ENCODE measurements at places on chromosomes 11 and 22.

- DNase-seq: peak; percentile 77
Measured at GRCh38 chr22:25153961-25154666, 45.5 kb upstream of the CRYBB3 start.

DNA sequence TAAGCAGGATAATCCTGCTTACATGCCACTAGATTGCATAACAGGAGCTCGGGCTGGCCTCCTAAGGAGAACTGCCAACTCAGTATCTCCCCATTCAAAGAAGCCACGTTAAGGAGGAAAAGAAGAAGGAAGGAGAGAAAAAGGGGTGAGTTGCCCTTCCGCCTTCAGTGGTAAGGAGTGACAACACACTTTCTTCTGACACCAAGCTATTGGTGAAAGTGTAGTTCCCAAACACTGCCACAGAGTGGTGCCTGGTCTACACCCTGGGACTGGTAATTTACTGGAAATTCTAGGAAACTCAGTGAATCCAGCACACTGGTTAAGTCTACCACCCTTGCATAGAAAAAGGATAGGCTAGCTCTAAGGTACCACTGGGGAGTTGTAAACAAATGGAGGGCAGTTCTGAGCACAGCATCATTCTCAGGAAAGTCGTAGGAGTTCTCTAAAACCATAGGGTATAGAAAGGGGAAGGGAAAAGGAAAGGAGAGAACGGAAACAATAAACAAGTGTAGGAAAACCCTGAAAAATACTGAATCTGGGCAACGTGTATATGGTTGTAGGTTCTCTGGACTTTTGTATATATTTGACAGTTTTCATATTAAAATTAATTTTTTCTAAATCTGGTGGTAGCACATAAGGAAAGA is 58.2 kb downstream of the RRAS2 start:
- DNase-seq: peak; percentile 81

DNA sequence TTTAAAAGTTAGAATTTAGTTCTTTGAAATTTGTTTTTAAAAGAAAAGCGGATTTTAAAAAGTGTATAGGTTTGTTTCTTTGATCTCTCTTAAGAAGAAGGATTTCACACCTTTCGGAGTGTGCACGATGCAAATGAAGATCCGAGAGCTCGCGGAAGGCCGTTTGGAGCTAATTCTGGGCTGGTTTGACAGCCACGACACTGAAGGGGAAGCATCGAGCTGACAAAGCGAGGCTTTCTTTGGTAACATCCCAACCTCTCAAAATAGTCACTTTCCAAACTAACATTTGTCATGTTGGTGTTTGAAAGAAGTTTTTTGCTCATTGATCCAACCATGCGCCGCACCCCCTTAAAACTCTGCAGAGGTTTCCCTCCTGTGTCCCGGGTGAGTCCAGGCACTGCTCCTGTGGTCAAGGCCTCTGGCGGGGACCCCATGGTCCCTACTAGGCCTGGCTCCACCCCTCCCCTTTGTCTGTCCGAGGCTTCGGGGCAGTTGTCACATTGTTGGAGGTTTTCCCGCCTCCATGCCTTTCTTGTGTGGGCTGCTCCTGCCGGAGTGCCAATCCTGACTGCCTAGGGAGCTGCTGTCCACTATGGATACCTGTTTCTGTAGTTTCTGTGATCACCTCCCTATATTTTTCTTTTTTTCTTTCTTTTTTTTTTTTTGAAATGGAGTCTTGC is 39.7 kb downstream of the MPPED1 start:
- no peak for DNase-seq

GRCh38 chr22:17968126-17968525 is 56.2 kb downstream of the MICAL3 start:
- no peak for DNase-seq

GRCh38 chr22:32205974-32206773 is 1.3 kb upstream of the RFPL2 start:
- no peak for DNase-seq

- no peak for DNase-seq
Measured at GRCh38 chr11:60931917-60932316, 7.7 kb downstream of the TMEM132A start.

GRCh38 chr11:30478923-30479322 is 107.2 kb downstream of the MPPED2 start:
- DNase-seq: no peak

DNA sequence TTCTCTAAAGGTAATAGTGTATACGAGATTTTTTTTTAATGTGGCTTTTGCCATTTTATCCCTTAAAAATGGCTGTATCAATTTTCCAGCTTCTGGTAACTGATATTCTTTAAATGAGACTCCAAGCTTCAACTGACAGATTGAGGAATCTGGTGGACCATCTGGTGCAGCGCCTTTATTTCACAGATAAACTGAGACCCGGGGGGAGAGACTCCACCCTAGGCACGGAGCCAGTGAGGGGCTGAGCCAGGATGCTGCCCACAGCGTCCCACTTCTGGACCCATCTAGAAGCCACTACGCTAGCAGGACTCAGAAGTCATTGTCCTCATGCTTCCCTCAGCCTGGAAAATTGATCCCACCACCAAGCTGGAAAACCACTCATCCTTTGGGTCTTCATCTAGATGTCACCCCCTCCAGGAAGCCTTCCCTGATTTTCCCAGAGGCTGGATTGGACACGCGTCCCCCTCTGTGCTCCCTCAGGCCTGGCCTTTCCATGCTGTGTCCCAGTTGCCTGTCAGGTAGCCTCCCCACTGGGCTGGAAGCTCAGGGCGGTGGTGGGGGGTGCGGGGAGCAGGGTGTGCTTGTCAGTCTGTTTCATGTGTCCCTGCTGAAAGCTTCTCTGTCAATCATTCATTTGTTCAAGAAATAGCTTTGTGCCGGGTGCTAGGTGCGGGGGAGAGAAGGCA is 12.3 kb upstream of the CD5 start:
- DNase-seq: no peak

GRCh38 chr11:133821776-133822175 is 23.5 kb downstream of the SPATA19 start:
- no peak for DNase-seq

GRCh38 chr22:37409459-37410050 is 17.7 kb downstream of the ELFN2 start:
- DNase-seq: no peak

GRCh38 chr11:70246196-70246595 is 24.3 kb upstream of the PPFIA1 start:
- DNase-seq: no peak

DNA sequence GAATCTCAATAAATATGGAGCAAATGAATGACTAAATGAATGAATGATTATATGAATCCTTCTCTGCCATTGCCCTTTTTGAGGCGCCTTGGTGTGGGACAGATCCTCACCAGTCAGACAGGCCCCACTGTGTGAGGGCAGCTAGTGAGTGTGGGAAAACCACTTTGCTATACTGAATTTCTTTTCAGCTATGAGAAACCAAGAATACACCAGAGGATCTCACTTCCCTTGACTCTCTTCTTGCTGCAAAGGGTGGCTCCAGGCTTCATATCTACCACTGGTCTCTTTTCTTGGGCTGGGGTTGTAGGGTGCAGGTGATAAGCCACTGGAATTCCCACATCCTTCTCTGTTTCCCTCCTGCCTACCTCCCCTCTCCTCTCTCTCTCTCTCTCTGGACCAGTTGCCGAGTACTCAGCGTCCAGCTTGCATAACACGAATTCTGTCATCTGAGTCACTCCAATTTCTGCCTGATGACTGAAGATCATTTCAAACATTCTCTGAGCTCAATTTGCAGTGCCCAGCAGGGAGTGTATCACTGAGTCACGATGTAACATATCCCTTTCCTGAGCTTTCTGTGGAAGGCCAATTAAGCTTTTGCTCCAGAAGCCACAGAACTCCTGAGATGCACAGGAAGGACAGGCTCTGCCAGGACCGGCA is 304.3 kb upstream of the NCAM1 start:
- DNase-seq: no peak

DNA sequence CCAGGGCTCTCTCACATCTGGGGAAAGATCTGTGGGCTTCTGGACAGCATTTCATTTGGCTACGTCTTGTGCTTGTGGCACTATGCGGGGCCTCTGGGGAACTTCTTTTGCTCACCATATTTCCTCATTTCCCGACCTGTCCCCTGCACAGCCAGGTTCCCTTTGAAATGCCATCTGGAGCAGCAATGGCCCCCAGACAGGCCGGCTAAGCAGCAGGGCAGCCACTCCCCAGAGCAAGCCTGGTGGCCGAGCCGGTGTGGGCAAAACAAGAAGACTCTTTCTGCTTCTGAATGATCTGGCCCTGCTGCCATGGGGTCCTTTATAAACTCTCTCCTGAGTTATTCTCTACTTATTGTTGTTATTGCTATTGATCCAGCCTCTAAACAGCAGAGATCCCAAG is 190.7 kb upstream of the NECTIN1 start:
- no peak for DNase-seq

DNA sequence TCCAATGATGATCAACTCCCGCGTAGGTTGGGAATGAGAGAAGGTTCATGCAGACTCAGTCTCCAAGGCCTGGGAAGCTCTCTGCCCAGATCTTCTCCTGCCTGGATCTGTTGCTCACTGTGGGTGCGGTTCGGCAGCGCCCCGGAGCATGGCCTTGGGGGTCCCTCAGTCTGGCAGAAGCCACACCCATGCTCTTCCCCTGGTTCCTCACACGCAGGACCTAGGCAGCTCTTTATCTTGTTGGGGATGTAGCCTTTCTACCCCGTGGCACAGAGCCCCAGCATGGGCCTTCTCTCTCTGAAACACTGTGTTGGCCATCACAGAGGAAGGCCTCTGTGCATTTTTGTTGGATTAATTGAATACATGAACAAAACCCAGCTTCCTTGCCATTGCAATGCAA is 1461.6 kb downstream of the BRD1 start:
- DNase-seq: no peak

GRCh38 chr11:89355646-89356045 is 135.5 kb downstream of the NOX4 start:
- DNase-seq: no peak

DNA sequence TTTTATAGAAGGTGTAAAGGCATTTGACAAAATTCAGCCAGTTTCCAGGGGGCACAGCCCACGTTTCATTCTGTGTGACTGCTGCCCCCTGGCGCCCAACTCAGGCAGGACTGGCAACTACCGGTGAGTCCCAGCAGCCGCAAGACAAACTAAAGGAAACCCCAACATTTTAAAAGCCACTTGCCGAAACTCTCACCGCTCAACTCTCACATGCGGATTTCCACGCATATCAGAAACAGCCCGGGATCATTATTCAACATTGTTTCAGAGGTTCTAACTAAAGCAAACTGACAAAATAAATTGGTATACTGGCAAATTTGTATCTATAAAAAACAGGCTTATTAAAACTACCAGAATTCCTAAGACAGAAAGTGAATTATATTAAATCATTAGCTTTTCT is 48.2 kb downstream of the MORC2 start:
- peak; percentile 83 for DNase-seq

- no peak for DNase-seq
Measured at GRCh38 chr11:31973172-31973571, 117.7 kb upstream of the RCN1 start.

DNA sequence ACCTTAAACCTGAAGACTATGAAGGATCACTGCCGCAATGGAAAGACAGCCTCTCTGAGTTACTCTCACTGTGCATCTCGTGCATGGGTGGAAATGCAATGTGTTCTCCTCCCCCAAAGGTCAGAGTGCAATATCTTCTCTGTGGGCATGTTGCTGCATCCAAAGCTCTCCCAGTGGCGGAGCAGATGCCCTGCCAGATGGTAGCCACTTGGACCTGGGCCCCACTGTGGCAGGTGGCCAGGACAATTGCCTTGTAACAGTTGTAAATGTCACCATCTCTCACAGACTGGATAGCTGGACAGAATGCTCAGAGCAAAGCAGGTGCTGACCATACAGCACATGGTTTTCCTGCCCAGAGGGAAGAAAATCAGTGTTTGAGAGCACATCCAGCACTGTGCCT is 542.0 kb downstream of the FAM181B start:
- no peak for DNase-seq

GRCh38 chr11:130209954-130210854 is 50.6 kb downstream of the ST14 start:
- DNase-seq: peak; percentile 54

GRCh38 chr11:9078113-9079086 is 13.0 kb downstream of the SCUBE2 start:
- DNase-seq: no peak

DNA sequence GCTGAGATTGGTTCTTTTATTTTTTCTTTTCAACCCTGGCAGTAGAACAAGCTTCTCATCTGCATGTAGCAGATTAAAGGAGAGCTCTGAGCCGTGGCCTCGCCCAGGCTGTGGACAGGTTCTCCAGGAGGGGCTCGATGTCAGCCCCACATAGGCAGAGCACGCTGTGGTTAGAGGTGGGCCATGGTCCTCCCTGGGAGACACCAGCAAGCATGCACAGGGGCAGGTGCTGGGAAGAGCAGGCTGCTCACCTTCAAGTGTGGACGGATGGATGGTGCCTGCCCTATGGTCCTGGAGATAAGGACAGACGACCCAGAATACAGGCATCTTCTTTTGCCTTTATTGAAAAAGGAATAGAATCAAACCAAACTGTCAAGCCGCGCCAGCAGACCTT is 634.8 kb downstream of the BRD1 start:
- no peak for DNase-seq

GRCh38 chr11:66478729-66479393 is 1.4 kb upstream of the DPP3 start:
- DNase-seq: no peak

- DNase-seq: no peak
Measured at GRCh38 chr11:9750551-9750950, 86.7 kb downstream of the SWAP70 start.

- no peak for DNase-seq
Measured at GRCh38 chr11:45180179-45180847, 33.9 kb downstream of the PRDM11 start.

- DNase-seq: no peak
Measured at GRCh38 chr11:60830478-60831142, 11.3 kb upstream of the CCDC86 start.

- no peak for DNase-seq
Measured at GRCh38 chr11:121391914-121392313, 60.2 kb upstream of the SORL1 start.

GRCh38 chr11:102882389-102883024 is 7.7 kb upstream of the MMP12 start:
- no peak for DNase-seq

- DNase-seq: no peak
Measured at GRCh38 chr11:26974069-26974783, 19.7 kb upstream of the FIBIN start.

- DNase-seq: no peak
Measured at GRCh38 chr22:39144101-39144767, 8.2 kb downstream of the CBX7 start.

- DNase-seq: no peak
Measured at GRCh38 chr11:88280673-88281316, 56.7 kb downstream of the CTSC start.

DNA sequence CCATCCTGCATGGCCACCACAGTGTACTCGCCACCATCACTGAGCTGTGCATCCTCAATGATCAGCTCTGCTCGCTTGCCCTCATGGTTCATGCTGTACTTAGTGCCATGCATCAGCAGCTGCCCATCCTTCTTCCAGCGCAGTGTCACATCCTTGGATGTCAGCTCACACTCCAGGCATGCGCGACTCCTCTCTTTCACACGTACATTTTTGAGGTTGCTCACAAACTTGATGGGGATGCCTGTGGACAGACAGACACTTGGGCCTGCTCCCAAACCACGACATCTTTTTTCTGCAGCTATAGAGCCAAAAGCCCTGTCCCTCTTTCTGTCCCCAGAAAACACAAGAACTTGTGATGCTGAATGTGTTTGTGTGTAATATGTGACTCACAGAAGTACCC is 10.5 kb downstream of the IGSF22 start:
- no peak for DNase-seq

GRCh38 chr22:35039625-35040024 is 26.3 kb upstream of the ISX start:
- DNase-seq: no peak

GRCh38 chr11:57779276-57779675 is 17.7 kb downstream of the CTNND1 start:
- no peak for DNase-seq

All from right atrium auricular region (tissue), 2 donors.